ENCODE measurements at places on chromosomes 5 and 9.

DNA sequence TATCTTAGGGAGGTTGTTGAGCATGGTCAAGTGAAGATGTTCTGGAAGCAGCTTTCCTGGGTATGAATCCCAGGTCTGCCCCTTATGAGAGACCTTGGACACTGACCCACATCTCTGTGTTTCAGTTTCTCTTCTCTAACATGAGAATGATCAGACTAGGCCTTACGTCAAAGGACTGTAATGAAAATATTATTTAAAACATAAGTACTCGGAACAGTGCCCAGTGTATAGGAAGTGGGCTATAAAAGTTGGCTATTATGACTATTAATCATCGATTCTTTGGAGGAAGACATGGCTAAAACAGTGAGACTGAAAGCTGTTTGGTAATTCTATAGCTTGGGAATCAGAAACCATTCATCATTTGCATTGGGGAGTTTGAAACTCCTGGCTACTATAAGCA is 65.3 kb upstream of the MYO10 start:
- DNase-seq = no peak

- no peak for DNase-seq
These were observed 249.1 kb downstream of the ENC1 start for GRCh38 chr5:74391410-74391809.

DNA sequence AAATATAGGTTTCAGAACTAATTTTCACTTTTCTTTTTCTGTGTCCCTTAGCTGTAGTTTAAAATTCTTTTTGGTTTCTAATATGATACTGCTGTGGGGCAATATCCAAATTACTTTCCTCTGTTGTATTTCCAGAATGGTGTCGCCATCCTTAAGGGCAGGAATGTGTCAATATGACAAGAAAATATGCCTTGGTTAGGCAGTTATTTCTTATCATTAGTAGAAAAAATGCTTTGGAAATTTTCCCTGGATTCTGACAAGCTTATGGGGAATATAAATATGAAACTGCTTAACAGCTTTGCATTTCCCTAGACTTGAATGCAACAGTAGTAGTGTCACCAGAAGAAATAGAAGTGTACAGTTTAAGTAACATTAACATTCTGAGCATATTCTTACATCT is 29.4 kb downstream of the ANKRD34B start:
- DNase-seq = no peak

DNA sequence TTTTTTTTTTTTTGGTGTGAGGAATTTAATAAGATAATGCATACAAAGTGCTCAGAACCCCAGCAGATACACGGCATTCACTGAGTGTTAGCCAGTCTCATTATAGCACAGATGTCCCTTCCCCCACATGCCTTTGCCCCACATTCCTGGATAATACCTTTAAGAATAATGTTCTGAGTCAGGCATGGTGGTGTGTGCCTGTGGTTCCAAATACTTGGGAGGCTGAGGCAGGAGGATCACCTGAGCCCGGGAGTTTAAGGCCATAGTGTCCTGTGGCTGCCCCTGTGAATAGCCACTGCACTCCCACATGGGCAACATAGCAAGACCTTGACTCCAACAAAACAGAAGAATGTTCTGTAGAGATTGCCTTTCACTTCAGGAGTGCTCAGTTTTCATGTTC is 24.2 kb upstream of the ANKRD18A start:
- no peak for DNase-seq

- no peak for DNase-seq
These were observed 397.6 kb upstream of the IRX1 start for GRCh38 chr5:3198074-3198449.

- DNase-seq = peak; percentile 23
These were observed 220.7 kb upstream of the MSX2 start for GRCh38 chr5:174503461-174504265.

DNA sequence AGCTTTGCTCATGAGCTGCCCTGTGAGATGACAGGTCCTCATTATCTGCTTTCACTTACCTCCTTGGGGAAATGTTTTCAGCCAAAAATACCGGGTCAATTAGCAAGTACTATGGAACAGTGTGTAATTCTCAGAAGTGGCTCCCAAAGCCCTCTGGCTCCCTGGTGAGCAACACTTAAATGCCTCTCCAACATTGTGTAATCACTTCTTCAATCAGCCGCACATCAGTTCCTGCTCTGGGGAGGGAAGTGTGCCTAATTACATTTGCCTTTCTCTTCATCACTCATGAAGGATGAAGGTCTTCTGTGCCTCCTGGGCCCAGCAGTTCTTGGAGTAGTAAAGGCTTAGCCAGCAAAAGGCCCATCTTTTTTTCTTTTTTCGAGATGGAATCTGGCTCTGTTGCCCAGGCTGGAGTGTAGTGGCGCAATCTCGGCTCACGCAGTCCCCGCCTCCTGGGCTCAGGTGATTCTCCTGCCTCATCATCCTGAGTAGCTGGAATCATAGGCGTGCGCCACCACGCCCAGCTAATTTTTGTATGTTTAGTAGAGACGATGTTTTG is 23.1 kb downstream of the NIM1K start:
- DNase-seq = no peak

GRCh38 chr5:856531-857425 is 6.0 kb upstream of the ZDHHC11 start:
- no peak for DNase-seq

DNA sequence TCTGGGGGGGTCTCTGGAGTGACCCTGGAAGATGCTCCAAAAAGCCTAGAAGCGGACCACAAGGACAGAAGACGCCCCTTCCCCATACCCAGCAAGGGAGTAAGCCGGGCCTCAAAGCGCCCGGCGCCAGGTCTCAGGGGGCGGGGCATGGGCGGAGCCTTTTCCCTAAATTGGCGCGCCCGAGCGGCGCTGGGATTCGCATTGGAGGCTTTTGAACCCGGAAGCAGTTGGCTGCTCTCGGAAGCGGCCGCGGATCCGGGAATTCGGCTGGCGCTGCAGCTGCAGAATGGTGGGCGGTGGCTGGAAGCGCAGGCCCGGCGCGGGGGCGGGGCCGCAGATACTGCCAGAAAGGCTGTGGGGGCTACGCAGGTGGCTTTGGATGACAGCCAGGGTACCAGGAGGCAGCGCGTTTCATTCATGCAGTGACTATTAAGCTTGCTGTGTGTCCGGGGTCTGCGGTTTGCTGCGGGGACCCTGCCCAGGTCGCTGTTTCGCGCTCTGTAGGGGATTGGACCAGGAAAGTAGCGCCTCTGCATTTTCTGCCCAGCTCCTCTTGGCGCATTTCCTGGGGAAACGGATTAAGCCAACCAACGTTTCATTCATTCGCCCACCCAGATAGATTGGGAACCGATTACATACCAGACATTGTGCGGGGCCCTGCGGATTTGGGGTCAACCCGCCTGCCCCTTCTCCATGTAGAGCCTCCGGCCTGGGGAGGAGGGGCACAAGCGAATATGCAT is 83.0 kb upstream of the FREM1 start:
- no peak for DNase-seq

- no peak for DNase-seq
These were observed 13.6 kb downstream of the RNF145 start for GRCh38 chr5:159195775-159196174.

DNA sequence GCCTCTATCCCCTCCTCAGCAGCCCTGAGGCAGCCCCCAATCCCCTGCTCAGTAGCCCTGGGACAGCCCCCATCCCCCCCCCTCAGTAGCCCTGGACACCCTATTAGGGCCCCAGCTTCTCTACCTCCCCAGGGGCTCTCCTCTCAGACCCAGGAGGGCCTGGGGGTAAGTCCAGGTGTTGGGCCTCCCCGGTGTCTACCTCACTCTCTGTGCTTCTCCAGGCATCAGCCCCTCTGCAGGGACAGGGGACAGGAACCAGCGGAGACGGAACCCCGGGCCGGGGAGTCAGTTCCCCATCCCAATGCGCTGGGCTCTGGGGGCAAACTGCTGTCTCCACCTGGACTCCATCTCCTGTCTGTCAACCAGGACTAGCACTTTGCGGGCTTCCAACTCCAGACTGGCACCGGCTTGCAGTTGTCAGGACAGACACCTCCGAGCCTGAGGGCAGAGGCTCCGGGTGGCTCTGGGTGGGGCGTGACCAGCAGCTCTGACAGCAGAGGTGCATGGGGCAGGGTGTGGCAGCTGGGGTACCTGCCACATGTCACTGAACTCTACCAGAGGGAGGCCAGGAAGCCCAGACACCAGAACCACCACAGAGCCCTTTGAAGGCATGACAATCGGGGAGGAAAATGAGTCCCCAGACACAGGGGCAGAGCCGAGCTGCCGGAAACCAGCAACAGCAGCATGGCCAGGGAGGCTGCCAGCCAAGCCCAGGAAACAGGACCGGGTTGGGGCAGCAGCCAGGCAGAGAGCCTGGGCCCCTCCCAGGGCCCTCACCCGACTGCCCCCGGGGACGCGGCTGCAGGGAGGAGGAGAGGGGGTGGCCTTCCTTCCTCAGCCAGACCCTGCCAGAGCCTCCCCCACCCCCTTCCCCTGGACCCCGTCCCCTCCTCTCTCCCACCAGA is 17.7 kb upstream of the UBAC1 start:
- DNase-seq = no peak

GRCh38 chr9:78831726-78832125 is 534.8 kb downstream of the PSAT1 start:
- no peak for DNase-seq

- no peak for DNase-seq
These were observed 268.6 kb downstream of the SEC61B start for GRCh38 chr9:99490729-99491128.

DNA sequence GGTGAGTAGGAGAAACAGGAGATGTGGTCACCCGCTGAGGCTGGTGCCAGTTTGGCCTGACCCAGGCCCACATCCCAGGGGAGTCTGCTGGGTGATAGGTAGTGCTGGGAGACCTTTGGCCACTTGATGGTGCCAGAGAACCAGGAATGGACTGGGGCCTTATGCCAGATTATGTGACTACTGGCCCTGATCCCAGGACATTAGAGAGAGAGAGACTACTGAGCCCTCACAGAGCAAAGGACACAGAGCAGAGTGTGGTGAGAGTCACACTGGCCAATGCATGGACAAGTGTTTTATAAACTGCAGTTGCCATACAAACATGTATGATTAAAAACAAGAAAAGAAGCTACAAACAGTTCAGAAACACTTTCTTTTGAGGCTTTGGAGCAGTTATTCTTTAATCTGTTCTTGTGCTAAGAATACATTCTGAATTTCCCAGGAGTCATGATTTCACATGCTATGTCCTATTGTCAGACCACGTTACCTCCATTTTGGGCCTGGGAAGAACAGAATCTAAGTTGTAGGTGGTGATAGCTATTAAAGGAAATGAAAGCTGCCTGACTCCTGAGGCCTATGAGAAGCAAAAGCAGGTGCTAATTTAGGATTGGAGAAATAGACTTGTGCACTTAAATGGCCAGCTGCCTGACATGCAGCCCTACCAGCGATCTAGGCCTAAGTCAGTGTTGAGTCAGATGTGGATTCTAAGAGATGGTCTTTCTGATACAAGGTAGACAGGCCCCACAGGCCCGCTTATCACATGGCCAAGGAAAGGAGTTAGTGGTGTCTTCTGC is 32.6 kb upstream of the TMOD1 start:
- DNase-seq = peak; percentile 40

GRCh38 chr5:109078448-109078847 is 330.8 kb downstream of the FER start:
- DNase-seq = no peak

DNA sequence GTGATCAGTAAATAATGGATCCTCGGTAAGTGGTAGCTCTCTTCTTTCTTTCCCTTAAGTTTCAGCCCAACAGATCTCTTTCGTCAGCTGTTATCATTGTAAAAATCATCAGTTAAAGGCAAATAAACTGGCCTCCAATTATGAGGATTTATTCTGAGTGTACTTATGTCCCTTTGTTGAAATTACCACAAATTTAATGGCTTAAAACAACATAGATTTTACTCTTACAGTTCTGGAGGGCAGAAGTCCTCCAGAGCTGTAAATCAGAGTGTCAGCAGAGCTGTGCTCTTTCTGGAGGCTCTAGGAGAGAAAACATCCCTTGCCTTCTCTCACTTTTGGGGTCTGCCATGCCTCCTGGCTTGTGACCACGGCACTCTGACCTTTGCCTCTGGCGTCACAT is 104.6 kb downstream of the INSYN2B start:
- DNase-seq = no peak

- DNase-seq = no peak
These were observed 75.1 kb upstream of the PANK3 start for GRCh38 chr5:168654211-168654721.

DNA sequence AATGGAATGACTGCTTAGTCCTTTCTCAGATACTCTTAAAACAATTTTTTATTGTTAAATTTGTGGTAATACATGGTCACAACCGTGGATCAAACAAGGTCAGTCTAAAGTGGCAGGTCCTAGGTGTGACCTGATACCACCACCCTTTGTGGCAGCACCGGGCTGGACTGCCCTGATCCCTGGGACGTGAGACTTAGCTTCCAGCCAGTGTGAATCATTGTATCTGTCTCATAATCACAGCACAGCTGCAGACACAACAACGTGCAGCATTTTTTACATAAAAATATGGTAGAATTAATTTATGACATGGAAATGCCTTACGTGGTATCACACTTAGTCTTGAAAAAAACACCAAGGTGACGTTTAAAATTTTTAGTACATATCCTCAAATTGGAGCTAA is 7.8 kb downstream of the TOR1B start:
- DNase-seq = no peak

- DNase-seq = no peak
These were observed 71.8 kb upstream of the ADRA1B start for GRCh38 chr5:159844267-159845121.

GRCh38 chr5:123786411-123786810 is 274.4 kb downstream of the CSNK1G3 start:
- no peak for DNase-seq

GRCh38 chr9:127989094-127989493 is 8.3 kb upstream of the EEIG1 start:
- DNase-seq = no peak

- no peak for DNase-seq
These were observed 19.0 kb upstream of the PSIP1 start for GRCh38 chr9:15529566-15530324.

DNA sequence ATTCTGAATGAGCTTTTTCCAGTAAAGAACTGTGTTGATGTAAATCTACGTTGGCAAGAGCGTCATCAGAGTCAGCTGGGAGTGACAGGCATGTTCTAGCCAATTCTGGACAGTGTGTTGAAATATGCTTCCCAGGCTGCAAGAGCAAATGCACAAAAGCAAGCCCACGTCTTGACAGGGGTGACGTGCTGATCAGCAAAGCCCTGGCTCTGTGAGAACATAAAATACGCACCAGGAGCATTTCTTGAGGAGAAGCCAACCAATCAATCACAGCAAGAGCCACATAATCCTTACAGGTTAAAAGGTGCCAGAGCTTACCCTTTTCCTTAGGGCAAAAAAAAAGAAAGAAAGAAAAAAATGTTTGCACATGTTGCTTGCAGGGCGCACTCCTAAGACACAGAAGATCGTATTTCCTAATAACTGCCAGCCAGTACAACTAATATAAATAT is 148.1 kb downstream of the PDE4D start:
- DNase-seq = no peak
